Kasumi-1 (cell line): ENCODE measurements at places on chromosomes 7 and 10.

DNA sequence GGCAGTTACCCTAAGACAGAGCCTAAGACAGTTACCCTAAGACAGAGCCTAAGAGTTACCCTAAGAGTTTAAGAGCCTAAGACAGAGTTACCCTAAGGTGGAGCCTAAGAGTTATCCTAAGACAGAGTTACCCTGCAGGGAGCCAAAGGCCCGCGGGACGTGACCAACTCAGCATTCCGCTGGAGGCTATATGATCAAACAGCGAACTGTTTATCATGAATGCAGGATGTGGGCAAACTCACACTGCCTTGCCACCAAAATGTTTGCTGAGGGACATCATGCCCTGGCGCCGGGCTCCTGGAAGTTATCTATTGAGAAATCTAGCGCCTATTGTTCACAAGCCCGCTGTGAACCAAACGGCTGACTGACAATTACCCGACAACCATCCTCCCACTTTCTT lies 49.9 kb downstream of the BLVRA start:
- DNase-seq, result no peak

DNA sequence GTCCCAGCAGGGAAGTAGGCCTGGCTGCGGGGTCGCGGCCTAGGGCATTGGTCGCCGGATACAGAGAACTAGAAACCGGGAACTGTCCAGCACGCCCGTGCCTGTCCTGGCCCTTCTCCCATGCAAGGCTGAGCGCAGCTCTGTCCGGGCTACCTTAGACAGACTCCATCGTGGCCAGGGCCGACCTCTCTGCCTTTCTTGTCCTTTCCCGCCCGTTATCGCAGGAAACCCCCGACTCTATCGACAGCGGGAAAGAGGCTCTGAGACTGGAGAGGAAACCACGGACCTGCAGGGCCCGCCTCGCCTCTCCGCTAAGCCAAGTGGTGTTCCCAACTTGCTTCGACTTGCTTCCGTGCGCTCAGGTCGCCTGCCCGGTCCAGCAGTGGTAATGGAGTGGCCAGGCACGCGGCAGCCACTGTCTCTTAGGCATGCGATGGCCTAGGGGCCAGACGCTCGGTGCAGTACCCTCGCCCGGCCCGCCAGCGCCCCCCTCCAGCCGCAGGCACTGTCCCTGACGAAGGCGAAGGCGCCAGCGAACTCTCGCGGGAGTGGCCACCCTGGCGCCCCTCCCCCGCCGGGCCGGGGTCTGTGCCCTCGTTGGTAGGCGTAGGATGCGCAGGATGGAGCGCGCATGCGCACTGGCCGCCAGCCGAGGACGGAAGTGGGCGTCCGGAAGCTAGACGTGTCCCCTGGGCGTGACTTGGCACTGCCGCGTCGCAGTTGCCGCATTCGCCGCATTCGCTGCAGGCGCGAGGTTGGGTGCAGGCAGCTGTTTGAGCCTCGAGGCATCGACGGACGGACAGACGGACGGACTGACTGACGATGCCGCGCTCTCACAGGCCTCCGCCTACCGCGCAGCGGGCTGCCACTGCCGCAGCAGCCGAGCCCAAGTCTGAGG lies 54.4 kb downstream of the MCMBP start:
- no peak for DNase-seq

DNA sequence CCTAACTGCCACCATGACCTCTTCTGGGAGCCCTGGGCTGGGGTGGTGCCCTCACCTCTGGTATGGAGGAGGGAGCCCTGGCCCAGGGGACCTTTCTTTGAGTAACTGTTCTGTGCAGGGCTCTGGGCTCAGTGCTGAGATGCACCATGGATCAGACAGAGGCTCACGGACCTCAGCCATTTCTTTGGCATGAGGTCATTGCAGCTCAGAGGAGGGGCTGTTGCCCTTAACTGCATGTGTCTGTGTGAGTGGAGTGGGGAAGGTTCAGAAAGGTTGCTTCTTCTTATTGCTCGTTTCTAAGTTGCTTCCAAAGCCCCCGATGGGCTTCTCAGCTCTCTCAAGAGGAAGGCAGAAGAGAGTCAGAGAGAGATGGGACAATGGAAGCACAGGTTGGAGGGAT lies 233.9 kb downstream of the RPS24 start:
- no peak for DNase-seq

GRCh38 chr7:128676665-128677064 lies 4.6 kb downstream of the GARIN1A start:
- DNase-seq, result no peak

GRCh38 chr10:128063736-128064107 lies 62.5 kb downstream of the MKI67 start:
- no peak for DNase-seq

- DNase-seq, result no peak
Measured at GRCh38 chr7:134351424-134351823, 34.7 kb upstream of the SLC35B4 start.

DNA sequence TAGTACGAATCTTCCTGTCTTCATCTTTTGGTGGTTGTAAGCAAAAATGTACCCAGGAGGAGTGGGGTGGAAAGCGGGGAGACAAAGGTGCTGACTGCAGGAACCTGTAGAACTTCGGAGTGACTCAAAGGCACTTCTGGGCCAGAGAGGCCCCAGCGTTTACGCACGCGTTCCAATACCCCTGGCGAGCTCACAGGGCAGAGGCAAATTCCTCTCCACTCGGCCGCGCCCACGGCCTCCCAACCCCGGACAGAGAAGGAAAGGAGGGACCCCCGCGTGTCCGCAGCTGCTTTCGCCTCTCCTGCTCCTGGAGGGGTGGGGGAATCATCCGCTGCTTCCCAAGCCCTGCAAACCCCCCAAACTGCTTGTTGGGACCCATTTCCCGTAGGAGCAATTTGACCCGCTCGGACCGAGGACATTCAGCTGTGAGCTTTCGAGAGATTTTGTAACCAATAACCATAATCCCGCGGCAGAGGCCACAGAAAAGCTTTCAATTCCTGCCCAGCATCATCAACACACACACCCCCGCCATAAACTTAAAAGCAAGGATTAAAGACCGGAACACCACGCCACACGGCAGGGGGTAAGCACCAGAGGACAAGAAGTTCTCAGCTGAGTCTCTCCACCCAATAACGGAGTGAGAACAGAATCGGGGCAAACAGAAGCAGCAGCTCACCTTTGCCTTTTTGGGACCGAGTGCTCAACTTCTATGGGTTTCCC lies 2.3 kb downstream of the IGF2BP3 start:
- peak; percentile 78 for DNase-seq

DNA sequence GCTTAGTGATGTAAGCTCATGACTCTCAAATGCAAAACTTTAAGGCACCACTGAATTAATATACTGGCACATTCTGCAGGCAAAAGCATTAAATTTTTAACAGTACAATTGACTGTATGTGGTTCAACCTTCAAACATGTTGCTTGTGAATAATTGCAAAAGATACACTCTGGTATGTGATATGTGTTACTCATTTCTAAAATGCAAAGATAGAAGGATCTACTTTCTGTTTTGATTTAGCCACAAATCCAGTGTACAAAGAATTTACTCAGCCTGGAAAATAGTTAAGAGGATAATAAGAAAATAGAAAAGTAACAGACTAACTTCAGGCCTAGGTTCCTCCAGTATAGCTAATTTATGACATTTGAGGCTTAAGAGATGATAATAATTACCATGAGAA lies 66.6 kb upstream of the NOBOX start:
- DNase-seq, result no peak

DNA sequence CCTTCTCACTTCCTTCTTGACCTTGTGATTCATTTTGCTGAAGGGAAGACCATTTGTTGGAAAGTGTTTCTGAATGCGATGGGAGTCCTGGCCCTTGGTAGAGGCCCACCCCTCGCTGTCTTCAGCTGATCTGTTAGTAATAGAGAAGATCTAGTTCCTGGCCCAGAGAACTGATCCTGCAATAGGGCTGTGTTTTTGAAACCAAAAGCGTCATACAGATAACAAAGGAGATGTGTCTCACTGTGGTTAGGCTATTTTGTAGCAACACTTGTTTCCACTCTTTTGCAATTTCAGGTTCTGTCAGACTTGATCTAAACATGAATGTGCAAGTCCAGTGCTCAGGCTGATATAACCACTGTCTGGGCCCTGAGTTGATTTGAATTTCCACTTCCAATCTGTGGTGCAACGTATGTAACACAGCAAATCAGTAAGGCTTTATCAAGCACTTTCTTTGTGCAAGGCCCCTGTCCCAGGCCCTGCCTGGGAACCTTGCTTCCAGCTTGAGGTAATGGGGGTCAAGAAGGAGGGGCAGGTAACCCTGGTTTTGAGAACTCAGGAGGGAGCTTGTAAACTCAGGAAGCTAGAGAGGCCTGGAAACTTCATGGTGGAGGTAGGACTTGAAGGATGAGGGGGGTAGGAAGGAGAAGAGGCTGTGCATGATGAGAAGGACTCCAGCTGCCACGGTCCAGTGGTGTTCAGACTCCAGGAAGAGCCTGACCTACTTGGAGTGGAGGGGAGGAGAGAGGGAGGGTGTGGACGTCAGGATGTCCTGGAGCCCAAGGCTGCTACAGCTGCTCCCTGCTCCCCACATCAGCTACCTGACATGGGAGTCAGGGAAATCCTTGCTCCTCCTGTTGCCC lies 42.2 kb upstream of the SRGN start:
- DNase-seq, result peak; percentile 52

GRCh38 chr10:44557596-44558191 lies 172.8 kb upstream of the CXCL12 start:
- DNase-seq, result no peak

DNA sequence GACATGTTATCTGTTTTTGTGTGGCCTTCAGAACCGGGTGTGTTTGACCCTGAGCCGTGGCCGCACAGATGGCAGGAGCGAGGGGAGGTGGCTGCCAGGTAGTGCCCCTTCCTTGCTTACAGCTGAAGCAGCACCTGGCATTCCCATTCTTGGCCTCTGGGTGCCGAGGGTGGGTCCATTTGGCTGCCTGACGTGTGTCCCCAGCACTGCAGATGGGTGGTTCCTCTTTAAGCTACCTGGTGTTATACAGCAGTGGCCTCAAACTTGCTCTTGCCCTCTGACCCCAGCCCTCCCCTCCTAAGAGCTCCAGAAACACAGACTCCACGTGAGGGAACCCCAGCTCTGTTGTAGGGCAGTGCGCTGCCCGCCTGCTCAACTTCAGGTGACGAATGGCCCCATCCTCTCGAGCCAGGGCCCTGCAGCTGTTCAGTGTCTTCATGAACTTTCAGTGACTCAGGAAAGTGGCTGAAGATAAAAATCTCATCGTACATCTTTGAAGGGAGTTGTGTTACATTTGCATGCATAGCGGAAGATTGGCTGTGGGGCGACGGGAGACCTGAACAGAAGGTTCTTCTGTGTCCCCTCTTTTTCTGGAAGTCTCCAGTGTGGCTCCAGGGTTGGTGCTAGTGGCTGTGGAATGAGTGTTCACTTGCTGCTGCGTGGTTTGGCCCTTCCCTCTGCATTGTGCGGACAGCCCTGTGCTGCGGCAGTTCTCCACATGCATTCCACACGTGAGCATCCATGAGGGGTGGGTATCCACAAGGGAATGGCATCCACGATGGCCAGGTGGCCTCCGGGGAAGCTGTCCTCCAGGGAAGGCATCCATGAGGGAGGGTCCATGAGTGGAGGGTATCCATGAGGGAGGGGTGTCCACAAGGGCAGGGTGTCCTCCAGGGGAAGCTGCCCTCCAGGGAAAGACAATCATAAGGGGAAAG lies 91.6 kb downstream of the INPP5A start:
- no peak for DNase-seq

DNA sequence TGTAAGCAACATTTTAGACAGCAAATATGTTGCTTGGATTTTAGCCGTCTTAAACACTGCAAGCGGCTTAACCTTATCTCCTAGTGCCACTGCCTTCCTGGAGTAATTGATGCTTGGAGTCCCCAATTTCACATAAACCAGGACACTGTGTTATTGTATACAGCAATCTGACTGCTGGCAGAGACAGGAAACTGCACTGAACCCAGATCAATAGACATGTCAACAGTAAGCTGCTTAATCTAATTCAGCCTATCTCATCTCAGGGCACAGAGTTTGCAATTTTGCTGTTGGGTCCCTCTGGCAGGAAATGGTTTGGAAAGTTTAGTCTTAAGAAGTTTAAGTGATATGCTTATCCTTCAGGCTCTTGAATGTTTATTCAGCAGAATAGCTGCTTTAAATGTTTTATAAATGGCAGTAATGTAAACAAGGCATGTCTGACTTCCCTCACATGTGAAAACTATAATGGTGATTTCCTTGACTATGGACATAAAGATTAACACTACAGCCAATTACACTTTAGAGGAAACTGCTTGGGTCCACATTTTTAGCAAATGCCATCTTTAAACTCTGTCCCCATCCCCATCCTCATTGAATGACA lies 598.6 kb downstream of the PARD3 start:
- DNase-seq, result no peak

GRCh38 chr10:16231176-16231575 lies 205.6 kb upstream of the PTER start:
- no peak for DNase-seq

DNA sequence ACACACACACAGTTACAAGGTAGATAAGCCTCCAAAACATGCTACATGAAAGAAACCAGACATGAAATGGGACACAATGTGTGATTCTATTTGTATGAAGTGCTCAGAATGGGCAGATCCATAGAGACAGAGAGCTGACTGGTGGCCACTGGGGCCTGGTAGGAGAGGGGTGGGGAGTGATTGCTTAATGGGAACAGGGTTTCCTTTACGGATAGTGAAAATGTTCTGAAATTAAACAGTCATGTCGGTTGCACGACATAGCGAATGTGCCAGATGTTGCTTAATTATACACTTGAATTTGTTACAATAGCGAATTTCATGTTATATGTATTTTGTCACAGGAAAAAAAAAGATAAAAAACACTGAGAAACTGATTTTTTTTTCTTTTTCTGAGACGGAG lies 122.3 kb downstream of the SPDYE5 start:
- DNase-seq, result no peak

DNA sequence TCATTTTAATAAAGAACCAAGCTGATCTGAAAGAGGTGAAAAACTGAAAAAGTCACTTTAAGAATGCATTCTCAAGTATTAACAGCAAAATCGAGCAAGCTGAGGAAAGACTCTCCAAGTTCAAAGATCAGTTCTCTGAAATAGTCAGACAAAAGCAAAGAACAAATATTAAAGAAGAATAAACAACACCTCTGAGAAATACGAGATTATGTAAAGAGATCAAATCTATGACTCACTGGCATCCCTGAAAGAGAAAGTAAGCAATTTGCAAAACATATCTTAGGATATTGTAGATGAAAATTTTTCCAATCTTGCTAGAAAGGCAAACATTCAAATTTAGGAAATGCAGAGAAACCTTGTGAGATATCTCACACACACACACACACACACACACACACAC lies 138.4 kb upstream of the HGF start:
- no peak for DNase-seq

GRCh38 chr7:90710466-90710850 lies 114.3 kb downstream of the CDK14 start:
- no peak for DNase-seq
